ENCODE measurements at places on chromosomes 12 and 14.

DNA sequence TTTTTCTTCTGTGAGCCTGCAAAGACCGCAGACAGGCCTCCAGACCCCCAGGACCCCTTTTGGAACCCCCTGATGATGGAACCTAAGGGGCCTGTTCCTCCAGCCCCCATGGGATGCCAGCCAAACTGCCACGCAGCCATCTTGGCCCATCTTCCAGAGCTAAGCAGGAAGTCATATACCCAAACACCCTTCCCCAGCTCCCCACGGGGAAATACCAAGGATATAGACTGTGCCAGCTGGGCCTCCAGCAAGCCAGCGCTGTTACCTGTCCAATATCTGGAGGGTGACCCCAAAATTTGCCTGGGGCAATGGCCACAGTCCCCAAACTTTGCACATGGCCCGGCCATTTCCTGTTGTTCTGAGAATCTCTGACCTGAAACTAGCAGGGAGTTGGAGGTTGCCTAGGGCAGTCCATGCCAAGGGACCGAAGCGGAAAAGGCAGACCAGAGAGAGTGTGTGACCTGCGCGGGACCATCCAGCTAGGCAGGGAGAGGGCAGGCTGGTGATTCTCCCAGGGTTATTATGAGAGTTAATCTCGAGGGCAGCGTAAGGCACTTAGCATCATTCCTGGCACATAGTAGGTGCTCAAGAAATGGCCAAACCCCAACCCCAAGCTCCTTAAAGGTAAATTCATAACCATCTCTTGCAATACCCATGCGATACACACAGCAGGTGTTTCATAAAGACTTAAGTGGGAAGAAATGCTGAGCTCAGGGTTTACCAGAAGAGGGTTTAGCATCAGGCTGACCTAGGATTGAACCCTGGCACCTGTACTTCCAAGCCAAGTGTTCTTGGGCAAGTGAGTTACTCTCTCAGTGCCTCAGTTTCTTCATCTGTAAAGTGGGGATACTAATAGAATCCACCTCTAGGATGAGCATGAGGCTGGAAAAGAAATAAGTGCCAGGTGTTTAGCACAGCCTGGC, 2.6 kb upstream of the RASAL1 start:
- no peak for DNase-seq

DNA sequence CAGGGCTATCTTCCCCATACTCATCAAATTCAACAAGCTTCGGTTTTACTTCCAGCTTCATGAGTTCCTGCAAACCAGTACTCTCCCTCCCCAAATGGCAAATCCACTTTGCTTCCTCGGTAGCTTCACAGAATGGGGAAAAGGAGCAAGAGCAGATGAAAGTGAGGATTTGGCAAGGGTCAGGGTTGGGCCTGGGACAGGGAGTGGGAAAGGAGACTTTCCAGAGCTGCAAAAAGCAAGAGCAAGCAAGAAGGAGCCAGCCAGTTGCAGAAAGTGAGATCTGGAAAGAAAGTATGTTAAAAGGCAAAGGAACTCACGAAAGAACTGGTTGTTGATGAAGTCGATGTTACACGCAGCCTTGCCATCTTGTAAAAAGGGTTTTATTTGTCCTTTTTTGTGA, 522.8 kb upstream of the TBX3 start:
- no peak for DNase-seq

- no peak for DNase-seq
Measured at GRCh38 chr14:89614009-89614691, 197.1 kb upstream of the FOXN3 start.

GRCh38 chr12:2417481-2418160, 364.8 kb downstream of the CACNA1C start:
- DNase-seq: peak; percentile 78

GRCh38 chr12:92615703-92616102, 87.1 kb upstream of the PLEKHG7 start:
- no peak for DNase-seq

DNA sequence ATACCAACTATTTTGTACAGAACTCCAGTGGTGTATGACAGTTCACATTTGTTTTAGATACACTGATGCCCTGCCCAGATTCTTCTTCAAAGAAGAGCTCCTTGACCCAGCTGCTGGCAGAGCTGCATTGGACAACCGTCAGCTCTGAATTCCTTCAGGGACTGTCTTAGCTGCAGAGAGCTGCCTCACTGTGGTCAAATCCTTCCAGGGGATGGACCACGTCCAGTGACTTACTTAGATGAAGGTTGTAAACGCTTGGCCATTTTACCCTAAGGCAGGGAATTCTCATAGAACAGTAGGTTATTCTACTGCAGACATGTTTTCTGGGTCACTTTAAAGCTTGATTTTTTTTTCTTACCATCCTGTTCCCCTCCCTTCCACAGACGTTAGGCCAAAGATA, 905.0 kb upstream of the ATXN7L3B start:
- DNase-seq: no peak

GRCh38 chr12:117580718-117581062, 219.3 kb upstream of the NOS1 start:
- DNase-seq: peak; percentile 36

DNA sequence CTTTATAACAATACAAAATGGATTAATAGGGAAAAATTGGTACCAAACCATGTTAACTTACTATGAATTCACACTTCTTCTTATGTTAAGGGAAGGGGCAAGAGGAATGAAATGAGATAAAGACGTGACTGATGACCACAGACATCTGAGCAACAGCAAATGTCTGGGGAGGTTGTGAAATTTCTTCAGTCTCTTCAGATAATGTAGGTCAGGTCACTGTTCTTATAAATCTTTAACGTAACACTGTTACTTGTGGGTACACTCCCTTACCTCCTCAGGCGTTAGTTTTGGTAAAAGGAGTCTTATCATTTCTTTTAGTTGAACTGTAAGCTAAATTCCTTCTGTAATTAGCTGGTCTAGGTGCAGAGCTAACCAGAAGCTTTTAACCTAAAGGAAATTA, 405.0 kb upstream of the LRFN5 start:
- DNase-seq: no peak

DNA sequence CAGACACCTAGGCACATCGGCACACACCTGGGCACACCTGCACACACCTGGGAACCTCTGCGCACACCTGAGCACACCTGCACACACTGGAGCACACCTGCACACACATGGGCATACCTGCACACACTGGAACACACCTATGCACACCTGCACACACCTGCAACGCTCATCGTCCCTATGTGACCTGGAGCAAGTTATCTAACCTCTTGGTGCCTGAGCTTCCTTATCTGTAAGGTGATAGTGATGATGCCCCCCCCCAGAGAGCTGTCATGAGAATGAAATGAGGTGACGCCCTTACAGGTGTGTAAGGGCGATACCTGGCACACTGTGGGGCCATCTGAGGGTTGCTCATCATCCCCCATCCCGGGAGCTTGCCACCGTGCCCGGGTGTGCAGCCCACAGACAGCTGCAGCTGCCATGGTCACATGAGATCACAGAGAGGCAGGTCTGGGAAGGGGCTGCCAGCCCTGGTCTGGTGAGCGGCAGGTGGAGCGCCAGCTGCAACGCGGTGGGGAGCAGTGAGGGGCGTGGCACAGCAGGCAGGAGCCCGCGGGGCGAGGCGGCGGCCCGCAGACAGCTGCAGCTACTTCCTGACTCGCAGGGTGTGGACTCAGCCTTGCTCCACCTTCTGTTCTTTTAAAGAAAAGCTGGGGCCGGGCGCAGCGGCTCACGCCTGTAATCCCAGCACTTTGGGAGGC, 59.9 kb upstream of the FBRSL1 start:
- peak; percentile 31 for DNase-seq

DNA sequence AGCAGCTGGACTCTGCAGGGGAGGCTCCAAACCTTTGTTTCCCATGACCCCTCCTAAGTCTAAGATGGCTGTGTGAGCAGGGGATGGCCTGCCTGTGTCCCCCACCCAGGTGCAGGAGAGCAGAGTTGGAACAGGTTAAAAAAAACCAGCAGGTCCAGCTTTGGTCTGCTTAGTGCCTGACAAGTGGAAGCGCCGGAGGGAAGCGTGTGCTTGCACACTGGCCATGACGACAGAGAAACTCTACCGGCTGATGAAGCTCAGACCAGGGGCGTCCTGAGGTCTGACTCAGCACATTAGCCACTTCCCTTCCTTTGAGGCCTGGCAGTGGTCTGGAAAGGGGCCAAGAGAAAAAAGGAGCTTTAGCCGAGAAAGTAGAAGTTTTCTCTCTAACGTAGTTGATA, 280.1 kb downstream of the VRK1 start:
- no peak for DNase-seq

DNA sequence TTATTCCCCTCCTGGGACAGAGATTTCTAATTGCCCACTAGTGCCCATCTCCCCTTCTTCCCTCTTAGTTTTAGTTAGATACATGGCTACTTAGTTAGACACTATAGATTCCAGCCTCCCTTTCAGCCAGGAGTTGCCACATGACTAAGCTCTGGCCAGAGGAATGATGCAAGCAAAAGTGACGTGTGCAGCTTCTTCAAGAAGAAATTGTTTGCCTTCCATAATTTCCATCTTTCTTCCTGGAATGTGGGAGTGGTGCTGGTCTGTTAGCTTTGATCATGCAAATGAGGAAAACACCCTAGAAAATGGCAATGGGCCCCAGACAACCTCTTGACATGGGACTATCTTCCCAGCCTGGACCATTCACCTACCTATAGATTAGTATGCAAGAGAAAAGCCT, 21.4 kb downstream of the CCDC177 start:
- DNase-seq: no peak

GRCh38 chr14:28461389-28461788, 305.2 kb upstream of the FOXG1 start:
- no peak for DNase-seq

DNA sequence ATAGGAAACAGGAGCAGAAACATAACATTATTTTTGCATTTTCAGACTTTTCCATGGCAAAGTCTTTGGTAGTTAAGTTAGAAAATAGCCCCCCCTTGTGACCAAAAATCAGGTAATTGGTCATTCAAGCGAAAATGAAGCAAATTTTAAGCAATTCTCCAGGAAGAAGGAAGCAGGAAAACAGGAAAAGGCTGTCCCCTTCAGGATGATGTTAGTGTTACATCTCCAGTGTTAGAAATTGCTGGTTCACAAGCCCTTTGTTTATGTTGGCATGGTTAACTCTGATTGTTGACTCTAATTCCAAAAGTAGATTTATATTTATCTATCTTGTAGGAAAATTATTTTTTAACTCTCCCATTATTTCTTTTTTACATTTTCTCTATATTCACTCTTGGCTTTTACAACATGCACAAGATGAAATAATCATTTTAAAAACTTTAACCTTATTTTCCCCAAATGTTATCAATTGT, 18.8 kb upstream of the GAS2L3 start:
- peak; percentile 57 for DNase-seq

DNA sequence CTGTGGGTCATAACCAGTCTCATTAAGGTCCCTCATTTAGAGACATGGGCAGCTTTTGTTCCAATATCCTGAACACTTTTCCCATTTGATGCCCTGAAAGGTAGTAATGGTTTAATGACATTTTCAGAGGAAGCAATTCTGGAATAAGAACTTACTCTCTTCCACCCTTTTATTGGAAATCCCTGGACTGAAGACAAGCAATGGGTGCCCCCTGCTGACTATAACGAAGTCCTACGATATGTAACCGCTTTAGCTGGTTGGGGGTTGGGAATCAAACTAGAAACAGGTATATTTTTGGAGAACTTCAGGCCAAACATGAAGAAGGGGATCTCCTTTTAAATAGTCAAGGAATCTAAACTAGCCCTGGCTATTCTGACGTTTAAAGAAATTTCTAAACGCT, 20.5 kb downstream of the SARNP start:
- DNase-seq: no peak

- DNase-seq: peak; percentile 5
Measured at GRCh38 chr12:52049286-52049685, 2.0 kb upstream of the NR4A1 start.

DNA sequence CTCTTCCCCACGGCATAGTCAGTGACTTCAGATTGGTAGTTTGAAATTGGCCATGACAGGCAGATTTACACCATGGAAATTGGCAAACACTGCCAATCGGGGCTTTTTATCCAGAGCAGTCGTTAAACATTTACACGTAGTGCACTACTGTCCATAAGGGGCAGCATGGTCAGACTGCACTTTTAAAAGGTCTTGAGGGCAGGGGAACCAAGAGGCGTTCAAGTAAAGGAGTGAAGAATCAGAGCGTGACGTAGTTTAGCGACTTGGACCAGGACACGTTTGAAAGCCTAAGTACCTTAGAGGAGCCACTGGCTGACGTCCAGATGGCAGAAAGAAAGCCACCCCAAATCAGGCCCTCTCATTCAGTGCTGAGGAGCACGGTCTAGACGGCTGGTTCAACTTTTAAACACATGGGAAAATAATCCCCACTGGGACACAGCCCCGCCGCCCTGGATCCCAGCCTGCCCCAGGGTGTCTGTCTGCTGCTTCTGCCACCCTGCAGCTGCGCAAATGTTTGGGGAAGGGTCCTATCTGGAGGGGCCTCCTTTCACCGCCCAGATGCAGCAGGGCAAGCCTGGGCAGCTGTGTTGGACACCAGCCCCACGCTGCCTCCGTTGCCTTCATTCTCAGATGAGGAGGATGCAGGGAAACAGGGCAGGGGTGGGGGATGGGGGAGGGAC, 52.5 kb upstream of the PPP2R5C start:
- no peak for DNase-seq

- no peak for DNase-seq
Measured at GRCh38 chr12:77610446-77610845, 220.2 kb upstream of the NAV3 start.

DNA sequence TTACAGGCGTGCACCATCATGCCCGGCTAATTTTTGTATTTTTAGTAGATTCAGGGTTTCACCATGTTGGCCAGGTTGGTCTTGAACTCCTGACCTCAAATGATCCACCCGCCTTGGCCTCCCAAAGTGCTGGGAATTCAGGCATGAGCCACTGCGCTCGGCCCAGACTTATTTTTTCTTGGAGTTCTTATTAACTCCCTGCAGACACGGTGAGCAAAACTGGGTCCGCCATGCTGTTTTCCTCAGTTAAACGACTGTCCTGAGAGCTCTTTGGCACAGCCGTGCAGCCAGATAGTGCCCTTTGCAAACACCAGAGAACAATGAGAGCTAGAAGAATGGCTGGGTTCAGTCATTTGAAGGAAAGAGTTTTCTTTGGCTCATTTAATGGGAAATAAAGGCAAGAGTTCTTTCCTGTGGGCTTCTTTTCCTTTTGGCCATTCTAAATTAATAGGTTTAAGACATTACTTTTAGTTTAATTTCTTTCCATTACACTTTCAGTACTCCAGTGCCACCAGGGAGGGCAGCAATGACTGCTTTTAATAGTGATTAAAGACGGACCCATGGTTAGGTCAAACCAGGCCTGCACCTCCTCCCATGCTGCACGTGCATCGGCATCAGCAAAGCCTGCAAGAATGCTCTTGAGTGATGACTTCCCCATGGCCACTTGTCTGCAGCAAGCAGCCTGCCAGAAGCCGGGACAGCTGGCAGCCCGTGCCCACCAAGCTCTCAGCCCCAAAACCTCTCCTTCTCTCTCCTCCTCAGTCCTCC, 60.7 kb downstream of the VCPKMT start:
- no peak for DNase-seq

DNA sequence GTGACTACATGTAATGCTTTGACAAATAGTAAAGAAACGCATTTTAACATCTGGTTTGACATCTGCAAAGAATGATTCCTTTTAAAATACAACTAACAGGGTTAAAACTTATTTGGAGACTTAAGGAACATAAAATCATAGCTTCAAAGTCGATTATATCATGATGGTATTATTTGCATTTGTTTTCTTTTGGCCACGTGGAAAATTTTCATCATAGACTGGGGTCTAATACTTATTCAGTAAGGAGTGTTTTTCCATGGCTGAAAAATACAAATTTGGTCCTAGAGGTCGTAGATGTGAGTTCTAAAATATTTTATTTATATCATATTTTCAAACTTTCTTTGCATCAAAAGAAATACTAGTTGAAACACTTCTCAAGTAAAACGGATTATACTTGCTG, 31.5 kb upstream of the LMNTD1 start:
- DNase-seq: no peak
